ENCODE measurements at places on chromosomes 5 and 9.

DNA sequence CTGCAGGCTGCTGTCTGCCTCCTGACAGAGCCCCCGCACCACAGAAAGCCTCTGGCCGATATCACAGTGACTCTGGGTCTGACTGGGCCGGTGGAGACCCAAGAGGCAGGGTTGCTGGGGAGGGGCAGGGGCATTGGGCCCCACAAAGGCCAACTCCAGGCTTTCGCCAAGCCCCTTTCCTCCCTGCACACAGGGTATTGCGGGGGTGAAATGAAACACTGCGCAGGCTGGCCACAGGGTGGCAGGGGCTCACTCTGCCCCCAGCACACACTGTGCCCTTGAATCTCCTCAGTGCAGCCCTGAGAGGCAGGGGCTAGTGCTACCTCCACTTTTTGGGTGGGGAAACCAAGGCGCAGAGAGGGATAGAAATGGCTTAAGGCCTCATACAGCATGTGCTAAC is 44.6 kb downstream of the BARX1 start:
- DNase-seq, result no peak

DNA sequence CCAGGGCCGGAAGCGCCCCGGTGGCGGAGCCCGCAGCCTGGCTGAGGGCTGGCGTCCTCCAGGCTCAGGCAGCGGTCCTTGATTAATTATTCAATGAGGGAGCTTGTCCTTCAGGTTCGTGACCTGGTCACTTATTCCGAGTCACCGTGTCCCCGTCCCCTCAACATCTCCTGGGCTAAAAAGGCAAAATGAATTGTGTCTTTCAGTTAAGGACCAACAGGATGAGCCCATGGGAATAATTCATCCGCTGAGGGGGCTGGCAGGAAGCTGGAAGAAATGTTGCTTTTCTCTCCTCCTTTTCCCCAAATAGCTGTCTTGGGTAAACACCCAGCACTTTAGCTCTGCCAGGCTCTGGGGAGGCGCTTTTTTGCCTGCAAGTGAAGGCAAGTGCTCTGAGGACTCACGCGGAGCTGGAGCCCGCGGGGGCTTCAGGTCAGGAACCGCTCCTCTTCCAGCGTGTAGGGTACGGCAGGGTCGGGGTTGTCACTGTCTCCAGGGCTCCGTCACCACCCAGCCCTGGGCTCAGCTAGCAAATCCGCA is 13.1 kb downstream of the KCNT1 start:
- no peak for DNase-seq

- no peak for DNase-seq
Observed at GRCh38 chr5:122473138-122473843, 161.3 kb downstream of the SNCAIP start.

DNA sequence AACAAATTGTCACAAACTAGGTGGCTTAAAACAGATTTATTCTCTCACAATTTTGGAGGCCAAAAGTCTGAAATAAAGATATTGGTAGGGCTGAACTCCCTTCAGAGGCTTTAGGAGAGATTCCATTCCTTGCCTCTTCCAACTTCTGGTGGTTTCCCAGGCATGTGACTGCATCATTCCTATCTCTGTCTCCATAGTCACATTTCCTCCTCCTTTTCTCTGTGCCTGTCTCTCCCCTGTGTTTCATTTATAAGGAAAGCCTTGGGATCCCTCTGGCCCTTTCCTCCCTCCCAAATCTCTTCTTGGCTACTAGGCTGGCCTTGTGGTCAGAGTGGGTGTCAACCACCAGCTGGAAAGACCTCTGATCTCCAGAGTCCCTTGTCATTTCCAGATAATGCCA is 78.2 kb downstream of the SNX18 start:
- DNase-seq, result no peak

DNA sequence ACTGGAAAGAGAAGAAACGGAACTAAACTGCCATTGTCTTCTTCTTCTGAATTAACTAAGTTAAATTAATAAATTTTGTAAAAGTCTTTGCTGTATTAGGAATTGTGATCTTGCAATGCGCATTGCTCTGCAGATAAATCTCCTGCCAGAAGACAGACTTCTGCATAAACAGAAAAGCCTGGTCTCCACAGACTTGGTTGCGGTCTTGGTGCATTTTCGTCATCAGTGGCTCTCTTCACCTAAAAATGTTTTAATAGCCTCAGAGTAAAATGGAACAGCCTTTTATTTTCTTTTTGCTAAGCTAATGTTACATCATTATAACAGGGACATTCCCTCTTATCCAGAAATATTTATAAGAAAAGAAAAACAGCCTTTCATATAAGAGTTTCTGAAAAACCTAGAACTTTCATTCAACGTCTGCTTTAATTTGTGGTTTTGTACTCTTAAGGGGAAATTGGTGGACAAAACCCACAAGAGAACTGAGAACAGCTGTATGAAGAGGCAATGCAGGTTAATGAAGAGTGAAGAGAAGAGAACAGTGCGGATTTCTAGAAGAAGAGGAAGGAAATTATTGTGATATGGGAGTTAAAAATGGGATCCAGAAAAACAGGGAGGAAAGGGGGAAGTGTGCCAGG is 10.1 kb downstream of the IFNA5 start:
- no peak for DNase-seq

DNA sequence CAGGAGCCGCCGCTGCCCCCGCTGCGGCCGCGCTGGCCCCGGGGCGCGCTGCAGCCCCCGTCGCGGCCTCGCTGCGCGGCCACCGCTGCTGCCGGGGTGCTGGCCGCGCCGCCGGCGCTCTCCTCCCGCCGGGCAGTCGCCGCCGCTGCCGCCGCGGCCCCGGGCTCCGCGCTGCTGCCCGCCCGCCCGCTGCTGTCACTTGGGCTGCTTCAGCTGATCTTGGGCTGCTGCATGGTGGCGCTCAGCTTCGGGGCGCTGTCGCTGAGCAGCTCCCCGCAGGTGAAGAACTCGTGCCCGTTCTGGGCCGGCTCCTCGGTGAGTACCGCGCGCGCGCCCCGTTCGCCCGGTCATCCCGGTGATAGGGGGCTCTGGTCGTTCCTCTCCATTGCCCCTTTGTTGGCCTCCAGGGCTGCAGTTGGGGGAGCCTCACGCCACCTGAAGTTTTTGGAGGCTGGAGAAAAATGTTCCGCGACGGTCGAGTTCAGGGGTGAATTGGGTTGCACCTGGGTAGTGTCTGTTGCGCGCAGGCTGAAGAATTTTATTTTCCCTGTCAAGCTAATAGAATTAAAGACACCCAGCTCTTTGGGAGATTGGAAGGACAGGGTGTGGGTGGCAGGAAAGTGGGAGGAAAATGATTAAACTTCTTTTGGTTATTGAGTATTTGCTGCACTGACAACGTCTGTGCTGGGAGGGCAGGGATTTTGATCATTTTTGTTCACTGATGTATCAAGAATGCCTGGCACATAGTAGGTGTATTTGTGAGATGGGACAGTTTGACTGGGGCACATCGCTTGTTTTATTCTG is 596 bp downstream of the ENTREP1 start:
- no peak for DNase-seq

DNA sequence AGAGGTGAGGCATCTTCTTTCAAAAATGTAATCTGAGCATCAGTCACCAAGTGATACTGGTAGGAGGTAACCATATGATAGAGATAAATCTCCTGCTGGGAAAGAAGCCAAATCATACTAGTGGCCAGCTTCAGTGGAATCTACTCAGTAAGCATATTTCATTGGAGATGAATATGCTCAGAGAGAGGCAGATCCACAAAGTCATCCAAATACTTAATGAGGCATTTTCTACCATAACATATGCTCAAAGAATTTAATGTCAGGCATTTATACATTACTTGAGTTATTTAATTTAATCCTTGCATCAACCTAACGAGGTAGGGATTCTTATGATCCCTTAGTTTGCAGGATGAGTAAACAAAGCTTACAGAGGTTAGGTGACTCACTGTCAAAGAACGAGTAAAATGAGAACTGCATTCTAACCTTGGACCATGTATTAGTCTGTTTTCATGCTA is 50.9 kb upstream of the DMRTA1 start:
- DNase-seq, result no peak

DNA sequence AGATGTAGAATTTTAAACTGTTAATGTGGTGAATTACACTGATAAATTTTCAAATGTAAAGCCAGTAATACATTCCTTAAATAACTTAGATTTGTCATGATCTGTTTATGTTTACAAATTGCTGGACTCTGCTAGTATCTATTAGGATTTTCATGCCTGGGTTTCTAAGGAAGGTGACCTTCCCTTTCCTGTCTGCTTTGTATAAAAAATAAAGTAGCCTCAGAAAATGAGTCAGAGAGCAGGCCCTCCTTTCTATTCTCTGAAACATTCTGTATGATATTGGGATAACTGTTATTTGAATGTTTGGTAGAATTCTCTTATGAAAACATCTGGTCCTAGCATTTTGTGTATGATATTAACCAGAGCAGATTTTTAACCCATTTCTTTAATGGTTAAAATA is 255.3 kb downstream of the SYK start:
- DNase-seq, result no peak

GRCh38 chr9:110126986-110127864 is 80.7 kb downstream of the C9orf152 start:
- DNase-seq, result no peak

GRCh38 chr5:74378464-74378863 is 262.1 kb downstream of the ENC1 start:
- DNase-seq, result no peak

GRCh38 chr5:97119007-97119390 is 23.4 kb downstream of the LIX1 start:
- DNase-seq, result no peak

GRCh38 chr9:13447843-13448422 is 168.4 kb upstream of the MPDZ start:
- no peak for DNase-seq

DNA sequence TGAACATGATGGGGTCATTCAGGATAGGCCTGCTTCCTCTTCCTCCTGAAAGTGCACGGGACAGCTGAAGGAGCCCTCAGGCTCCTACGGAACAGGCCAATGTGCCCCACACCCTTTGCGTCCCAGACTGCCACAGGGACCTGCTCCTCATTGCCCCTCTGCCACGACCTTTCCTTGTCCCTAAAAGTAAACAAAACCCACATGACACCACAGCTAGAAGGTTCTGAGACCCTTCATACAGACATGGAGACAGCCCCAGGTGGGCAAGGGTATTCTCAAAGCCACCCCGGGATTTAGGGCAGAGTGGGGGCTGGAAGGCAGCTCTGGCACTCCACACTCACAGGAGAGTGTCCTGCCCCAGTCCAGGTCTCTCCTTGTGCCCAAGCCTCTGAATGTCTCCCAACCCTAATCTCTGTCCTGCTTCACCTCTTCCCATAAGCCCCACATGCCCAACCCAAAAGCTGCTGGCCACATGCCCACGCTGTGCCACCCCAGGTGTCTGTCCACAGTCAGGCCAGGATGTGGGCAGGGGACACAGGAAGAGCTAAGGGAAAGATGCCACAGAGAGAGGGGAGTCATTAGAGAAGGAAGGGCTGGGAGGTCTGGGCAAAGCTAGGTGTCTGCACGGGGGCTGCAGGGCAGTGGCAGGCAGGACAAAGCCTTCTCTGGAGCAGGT is 800 bp downstream of the AMBP start:
- DNase-seq, result no peak

GRCh38 chr5:159094745-159095144 is 5.0 kb downstream of the EBF1 start:
- DNase-seq, result peak; percentile 27

- DNase-seq, result no peak
Observed at GRCh38 chr5:103667068-103667467, 104.5 kb upstream of the NUDT12 start.

GRCh38 chr9:70411121-70411929 is 3.1 kb downstream of the KLF9 start:
- DNase-seq, result no peak

DNA sequence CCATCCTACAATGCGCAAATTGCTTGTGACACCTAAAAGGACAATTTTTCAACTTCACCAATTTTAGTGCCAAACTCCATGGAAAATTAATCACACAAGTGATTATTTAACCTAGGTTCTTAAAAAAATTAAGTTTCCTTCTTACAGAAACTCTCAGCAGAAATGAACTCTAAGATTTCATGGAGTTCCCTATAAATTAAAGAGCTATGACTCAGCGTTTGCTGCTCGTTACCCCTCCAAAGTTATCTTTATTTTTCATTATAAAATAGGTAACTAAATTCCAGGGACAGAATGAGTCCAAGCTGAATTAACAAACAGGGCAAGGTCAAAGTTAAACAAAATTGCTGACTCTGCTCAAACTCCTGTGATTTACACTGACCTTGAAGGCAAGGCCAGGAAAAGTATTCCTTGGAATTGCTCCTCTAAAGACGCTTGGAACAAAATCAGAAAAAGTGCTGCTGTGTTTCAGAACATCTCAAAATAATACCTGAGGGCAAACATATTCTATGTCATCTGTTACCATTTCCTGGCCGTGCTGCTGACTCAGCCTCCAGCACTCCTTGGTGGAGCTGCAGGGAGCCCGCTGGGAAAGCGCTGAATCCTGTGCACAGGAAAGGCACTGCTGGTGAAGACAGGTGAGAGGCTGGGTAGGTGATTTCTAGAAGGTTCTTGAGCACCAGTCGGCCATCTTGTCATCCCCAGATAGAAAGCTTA is 2.5 kb upstream of the CMBL start:
- DNase-seq, result no peak

- DNase-seq, result no peak
Observed at GRCh38 chr9:33719581-33720374, 75.6 kb upstream of the PRSS3 start.

DNA sequence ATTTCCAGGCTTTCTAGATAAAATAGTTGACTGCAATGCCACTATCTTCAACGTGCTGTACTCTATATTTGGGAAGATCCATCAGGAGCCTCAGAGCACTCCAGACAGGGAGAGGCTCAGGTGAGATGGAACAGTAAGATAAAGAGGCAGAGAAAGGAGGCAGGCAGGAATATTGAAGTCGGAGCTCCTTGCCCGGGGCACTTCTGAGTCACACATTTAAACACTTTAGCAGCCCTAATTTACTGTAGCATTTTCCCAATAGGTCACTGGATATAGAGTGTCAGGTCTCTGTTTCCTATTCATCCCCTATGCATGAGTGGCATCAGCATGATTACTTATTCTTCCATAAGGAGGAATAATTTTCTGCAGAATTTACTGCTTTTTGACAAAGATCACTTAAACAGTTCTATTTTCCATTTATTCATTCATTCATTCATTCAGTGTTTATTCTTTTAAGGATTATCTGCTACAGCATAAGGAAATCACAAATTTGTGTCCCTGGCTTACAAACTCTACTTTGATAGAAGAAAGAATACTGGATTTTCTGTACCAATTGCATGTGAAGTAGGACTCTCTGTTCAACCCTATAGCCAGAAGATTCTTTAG is 170.7 kb downstream of the MAPKAP1 start:
- no peak for DNase-seq

- no peak for DNase-seq
Observed at GRCh38 chr5:19208397-19208796, 779.6 kb downstream of the CDH18 start.

- no peak for DNase-seq
Observed at GRCh38 chr9:90946982-90947381, 145.4 kb downstream of the SYK start.

DNA sequence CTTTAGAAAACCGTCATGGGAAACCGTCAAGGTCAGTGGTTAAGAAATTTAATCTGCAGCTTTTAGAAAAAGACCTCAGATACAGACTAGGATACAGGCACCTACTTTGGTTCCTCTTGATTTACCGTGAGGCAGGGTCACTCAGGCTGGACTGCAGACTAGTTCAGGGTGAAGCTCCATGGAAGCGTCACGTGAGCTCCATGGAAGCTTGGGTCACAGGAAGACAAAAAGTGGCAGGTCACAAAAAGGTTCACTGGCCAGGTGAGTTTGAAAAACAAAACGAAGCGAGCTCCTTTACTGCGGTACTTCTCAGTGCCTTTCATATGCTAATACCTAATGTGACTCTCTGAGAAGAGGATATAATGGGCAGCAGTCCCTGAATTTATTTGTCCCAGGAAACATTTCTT is 43.0 kb downstream of the PRRC2B start:
- no peak for DNase-seq

GRCh38 chr9:113964495-113965170 is 88.5 kb downstream of the ZNF618 start:
- DNase-seq, result no peak

Data from stimulated activated CD8-positive, alpha-beta memory T cell treated with anti-CD3 and anti-CD28 coated beads, Interleukin-12 subunit alpha, Interleukin-12 subunit beta, amount 100 ng/mL, for 1 hour (primary cell).